ENCODE measurements at places on chromosomes 13 and 19.
A peak's percentile ranks its signal among the peaks of the same experiment; 100 is the strongest.

DNA sequence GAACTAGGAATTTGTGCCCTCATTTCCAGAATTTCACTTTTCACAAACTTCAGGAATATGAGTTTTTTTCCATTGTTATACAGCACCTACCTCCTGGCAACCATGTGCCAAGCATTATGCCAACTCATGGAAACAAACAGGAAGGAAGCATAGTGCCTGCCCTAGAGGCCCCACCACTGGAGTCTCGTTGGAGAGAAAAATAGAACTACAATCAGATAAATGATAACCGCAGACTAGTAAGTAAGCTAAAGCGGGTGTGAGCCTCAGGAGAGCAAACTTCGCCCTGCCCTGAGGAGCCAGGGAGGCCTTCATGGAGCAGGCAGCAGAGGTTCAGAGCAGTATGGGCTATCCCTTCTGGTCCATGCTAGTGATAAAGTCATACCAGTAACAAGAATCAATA, 75.9 kb downstream of the FRY start:
- no peak for DNase-seq

DNA sequence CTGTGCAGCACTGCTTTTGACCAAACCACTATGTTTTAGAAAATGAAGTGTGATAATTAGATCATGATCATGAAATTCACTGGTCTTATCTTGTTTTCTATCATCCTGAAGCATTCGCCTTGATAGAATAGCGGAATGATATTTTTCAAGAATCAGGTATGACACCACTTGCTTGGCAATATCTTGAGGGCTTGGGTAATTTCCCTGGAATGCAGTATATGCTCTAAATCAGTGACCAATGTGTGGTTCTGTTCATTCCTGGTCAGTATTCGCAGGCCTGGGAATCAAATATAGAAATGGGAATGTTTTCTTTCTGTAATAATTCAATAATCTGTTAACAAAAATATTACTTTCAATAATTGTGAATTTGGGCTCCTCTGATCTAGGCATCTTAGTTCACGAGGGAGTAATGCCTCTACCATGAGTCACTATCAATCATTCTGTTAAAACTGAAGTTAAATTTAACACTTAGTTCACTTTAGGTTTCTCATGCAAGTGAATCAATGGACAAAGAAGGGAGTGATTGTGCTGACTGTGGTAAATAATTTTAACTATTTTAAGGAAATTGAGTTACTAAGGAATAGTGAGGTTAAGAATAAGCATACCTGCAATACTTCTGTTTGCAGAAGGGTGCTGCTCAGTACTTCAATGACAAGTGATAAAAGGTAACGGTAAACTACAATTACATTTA, 137.9 kb downstream of the PCDH20 start:
- no peak for DNase-seq

DNA sequence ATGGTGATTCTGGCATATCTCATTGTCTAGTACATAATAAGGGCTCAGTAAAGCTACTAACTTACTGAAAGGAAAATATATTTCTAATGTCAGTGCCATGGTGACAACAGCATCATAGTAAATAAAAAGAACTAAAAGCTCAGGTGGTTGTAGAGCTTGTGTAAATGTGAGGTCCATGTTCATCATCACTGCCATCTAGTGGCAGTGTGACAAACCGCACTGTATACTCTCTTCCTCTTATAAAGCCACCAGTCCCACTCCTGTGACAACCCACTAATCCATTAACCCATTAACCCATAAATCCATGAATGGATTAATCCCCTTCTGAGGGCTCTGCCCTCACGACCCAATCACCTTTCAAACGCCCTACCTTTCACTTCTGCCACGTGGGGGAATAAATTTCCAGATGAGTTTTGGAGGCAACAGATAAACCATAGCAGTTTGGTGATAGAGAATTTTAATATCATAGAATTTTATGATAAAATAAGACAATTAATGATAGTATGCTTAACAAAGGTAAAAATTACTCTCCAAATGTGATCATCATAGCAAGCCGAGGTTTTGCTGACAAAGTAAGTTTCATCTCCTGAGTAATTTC, 160.4 kb upstream of the SGCG start:
- peak; percentile 18 for DNase-seq

DNA sequence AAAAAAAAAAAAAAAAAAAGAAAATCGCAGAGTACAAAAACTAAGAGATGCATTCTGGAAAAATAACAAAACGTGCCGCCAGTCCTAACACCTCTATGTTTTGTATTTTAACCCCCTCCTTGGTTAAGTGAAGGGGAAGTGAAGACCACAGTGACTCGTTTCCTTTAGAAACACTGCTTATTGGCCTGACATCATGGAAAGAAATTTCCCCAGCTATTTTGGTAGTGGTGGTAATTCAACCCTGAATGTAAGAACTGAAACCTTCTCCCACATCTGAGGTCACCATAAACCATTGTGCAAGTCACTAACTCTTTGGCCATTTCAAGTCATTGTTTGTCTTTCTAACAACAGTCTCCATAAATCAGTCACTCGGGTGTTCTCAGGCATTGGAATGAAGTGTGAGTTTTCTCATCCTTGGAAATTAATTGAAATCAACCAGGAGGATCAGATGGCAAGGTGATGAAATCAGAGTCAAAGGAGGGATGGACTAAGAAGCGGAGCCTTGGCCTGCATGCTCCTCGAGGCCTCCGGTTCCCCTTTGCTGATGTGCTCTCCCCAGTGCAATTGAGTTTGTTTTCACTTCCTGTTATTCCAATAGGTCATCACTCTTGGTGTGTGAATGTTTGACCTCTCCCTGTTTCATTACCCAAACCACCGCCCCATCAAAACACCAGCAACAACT, 443.9 kb downstream of the FGF9 start:
- peak; percentile 73 for DNase-seq

DNA sequence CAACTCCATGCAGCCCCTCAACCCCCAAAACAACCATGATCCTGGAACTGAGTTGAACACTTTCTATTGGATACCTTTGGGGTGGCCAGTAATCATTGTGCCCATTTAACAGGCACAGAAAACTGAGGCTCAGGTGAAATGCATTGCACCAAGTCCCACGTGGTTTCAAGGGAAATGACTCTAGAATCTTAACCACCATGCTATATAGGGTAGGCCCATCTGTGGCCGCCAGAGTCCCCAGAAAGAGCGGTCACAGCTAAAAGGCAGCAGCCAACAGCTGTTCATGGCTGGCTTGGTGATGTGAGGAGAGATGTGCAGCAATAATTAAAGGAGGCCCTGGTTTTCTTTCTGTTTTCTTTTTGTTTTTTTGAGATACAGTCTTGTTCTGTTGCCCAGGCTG, 2.6 kb downstream of the CNN1 start:
- DNase-seq, result no peak

DNA sequence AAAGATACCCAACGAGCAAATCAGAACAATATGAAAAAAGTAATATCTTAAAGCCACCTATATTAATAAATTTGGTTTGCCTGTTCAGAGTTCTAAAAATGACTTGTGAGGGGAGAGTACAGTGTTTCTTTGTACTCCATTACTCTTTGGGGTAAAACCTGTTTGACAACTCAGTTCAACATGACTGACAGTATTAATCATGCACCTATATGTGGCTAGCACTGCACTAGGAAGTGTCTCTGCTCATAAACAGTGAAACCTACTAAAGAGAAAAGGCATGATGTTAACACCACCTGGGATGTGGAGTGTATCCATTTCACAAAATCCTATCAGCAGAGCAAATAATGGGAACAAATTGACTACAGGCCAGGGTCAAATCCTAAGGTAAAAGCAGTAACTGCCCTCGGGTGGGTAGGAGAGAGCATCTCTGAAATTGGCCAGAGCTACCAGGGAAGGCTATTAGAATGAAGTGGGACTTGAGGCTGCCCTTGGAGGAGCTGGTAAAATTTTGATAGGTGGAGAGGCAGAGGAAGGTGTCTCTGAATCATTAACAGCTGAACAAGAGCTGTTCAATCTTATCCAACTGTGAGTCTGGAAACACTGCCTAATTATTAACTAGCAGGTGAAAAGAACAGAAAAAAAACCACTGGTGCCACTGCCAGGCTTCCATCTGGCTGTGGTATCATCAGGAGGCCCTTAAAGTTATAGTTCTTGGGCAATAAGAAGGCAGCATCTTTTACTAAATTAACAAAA, 365.1 kb downstream of the DNAJC15 start:
- DNase-seq, result no peak

- no peak for DNase-seq
These were observed 81.6 kb downstream of the COG6 start for GRCh38 chr13:39737047-39737446.

- DNase-seq, result no peak
These were observed 9.3 kb downstream of the TMEM143 start for GRCh38 chr19:48354332-48354992.

DNA sequence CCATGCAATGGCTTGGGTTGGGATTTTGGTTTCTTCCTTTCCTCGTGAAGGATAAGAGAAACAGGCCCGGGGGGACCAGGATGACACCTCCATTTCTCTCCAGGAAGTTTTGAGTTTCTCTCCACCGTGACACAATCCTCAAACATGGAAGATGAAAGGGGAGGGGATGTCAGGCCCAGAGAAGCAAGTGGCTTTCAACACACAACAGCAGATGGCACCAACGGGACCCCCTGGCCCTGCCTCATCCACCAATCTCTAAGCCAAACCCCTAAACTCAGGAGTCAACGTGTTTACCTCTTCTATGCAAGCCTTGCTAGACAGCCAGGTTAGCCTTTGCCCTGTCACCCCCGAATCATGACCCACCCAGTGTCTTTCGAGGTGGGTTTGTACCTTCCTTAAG, 24.1 kb downstream of the SPC24 start:
- DNase-seq, result no peak

GRCh38 chr13:91359111-91359510, 11.6 kb downstream of the MIR17HG start:
- no peak for DNase-seq

GRCh38 chr19:55442372-55442961, 633 bp downstream of the SHISA7 start:
- no peak for DNase-seq

DNA sequence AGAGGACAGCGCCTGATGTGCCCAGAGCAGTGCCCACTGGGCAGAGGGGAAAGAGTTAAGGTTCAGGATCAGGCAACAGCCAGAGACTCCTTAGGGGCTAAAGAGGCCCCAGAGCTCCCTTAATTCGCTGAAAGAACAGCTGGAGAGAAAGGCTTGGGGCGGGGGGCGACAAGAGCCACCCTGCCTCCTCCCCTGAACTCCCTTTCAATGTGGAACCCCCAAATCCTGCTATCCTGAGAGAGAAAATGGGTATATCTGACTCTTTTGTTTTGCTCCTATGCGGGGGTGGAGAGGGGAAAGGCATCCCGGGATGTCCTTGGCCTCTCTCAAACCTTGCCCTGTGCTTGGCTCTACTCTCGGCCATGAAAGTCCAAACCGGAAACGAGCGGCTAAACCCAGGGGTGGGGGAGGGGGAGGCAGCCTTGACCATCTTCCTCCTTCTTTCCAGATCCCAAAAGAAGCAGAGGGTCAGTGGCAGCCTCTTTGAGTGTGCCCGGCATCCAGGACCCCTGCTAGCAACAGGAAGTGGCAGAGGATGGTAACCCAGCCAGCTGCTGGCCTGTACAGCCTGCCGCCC, 4.7 kb downstream of the PRKACA start:
- no peak for DNase-seq

DNA sequence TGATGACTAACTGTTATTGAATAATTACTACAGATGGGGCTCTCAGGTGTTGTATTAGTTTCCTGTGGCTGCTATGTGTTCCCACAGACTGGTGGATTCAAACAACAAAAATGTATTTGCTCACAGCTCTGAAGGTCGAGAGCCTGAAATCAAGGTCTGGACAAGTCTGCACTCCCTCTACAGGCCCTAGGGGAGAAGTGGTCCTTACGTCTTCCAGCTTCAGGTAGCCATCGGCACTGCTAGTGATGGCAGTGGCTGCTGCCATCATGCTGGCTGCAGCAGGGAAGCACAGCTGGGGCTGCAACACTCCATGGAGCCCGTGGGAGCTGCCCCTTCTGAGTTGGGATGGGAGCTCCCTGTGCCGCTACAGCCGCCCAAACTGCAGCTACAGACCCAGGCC, 1.9 kb downstream of the TEX26 start:
- DNase-seq, result no peak

DNA sequence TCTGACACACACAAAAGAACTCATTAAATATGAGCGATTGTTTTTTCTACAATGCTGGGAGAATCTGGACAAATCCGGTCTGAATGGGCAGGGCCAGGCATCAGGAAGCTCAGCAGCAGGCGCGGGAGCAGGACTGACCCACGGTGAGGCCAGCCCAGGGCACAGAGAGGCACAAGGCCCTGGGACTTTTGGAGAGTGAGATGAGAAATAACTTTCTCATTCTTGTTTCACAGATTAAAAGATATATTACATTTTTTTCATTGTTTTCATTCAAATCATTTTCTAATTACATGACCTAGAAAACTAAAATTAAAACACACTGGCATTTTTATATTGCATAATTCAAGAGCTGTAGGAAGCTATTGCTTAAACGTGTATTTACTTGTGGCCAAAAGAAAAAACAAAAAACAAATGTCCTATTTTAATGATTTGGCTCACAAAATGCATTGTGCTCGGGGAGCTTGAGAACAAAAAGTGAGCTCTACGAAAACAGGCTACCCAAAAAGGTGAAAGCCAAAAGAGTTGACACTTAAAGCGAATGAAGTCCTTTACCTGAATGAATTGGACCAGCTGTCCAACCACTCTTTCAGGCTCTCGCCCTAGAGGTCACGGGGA, 133.1 kb downstream of the TNFRSF19 start:
- no peak for DNase-seq

GRCh38 chr13:23509781-23510543, 60.2 kb upstream of the TNFRSF19 start:
- no peak for DNase-seq

DNA sequence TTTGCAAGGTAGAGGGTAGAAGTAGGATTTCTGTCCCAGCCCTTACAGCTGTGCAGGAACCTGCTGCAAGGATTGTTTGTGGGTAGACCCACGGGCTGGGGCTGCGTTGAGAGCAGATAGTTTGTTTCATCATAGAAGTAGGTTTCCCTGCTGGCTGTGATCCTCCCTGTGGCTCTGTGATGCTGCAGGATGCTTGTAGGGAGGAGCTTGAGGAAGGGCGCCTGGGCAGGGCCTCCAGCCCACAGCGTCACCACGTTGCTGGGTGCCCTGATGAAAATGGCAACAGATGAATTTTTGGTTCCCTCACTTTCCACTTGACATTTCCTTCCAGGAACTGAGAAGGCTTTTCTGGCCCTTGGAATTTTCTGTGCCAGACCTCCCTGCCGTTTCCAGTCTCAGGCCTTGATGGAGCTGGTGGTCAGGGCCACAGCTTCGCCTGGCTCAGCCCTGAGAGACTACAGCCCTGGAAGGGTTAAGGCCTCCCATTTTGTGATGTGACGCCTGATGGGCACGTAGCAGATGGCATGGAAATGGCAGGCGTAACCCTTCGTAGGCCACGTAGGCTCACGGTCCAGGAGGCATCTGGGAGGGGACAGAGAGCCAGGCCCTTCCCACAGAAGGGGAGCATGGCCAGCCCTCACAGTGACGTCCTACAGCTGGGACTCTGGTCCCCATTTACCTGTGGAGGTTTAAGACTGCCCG, 42.2 kb downstream of the GATAD2A start:
- peak; percentile 49 for DNase-seq

- no peak for DNase-seq
These were observed 128.0 kb downstream of the DCT start for GRCh38 chr13:94351292-94351990.
